ENCODE measurements at places on chromosomes 6 and 20.

DNA sequence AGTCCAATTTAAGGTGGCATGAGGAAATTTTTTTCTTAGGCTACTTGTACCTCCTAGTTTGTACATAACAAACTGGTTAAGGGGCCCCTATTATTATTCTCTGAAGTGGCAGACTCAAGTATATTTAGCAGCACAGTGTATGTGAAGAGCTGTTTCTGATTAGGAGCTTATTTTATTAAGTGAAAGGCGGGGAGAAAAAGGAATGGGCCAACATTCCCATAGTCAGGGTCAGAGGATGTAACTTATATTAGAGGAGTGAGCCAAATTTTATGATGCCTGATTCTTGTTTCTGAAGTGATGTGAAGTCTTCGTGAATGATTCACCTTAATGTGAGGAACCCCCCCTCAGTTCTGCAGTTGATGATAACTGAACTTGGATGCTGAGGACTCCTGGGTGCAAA, 2.8 kb downstream of the HECA start:
- no peak for DNase-seq

DNA sequence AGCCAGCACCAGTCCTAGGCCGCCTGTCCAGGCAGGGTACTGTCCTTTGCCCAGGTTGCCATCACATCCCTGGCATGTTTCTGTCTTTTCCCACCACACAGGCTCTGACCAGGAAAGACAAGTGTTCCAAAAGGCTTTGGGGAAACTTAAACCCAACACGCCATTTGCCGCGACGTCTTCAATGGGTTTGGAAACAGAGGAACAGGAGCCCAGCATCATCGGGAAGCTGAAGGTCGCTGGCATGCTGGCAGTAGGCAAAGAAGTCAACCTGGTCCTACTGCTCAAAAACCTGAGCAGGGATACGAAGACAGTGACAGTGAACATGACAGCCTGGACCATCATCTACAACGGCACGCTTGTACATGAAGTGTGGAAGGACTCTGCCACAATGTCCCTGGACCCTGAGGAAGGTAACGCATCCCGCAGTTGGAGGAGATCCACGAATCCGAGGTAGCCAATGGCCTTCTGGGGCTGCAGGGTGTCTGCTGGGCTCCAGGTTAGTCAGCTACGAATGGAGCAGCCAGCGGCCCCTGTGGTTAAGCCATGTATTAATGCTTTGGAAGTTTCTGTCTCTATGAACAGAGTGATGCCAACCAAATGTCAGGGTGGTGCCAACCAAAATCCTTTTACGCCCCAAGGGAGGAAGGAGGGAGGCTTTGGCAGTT, 36.2 kb downstream of the TGM3 start:
- no peak for DNase-seq

DNA sequence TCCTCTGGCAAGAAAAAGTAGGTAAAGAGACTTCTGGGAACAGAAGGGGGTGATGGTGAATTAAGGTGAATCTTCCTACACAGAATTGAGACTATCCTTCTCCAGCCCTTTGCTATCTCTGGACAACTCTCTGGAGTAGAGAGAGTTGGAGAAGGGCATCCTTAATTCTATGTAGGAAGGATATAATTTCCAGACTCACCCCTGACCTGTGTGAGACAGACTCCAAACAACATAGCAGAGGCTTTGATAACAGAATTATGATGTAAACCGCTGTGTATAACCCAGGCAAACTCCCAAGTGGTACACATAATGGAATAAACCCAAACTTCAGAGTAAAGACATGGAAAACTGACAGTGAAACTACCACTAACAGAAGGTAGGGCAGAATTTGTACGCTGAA, 186.5 kb downstream of the MEI4 start:
- DNase-seq, result no peak

DNA sequence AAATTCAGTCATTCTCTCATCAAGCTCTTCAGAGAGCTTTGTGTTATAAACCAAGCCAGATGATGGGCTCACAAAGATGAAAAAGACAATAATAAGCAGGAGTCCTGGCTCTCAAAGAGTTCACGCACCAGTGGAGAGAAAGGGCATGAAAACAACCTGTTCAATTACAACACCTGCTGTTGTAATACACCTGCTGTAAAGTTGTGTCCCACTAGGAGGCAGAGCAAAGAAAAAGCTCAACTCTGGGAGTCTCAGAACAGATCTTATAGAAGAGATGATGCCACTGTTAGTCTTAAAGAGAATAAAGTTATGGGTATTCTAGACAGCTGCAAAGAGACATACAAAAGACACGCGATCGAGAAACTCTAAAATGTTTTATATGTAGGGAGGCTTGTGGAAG, 100.6 kb downstream of the DCDC2 start:
- no peak for DNase-seq

- no peak for DNase-seq
These were observed 88.2 kb upstream of the ATXN1 start for GRCh38 chr6:16849280-16849987.

GRCh38 chr6:48568856-48569255, 457.9 kb upstream of the PTCHD4 start:
- no peak for DNase-seq

DNA sequence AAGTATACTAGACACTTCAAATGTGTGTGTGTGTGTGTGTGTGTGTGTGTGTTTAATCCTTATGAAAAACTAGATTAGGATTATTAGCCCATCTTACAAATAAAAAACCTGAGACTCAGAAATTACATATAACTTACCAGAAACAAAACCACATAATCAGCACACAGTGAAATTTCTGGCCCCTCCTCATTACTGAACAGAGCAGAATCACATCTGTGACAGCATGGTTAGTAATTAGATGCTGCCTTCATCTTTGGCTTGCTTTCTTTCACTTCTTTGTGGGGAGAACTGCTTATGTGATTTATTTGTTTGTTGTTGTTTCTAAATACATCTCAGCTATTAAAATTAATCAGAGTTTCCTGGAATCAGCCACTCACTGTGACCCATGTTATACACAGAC, 267.1 kb downstream of the TENT5A start:
- DNase-seq, result no peak

DNA sequence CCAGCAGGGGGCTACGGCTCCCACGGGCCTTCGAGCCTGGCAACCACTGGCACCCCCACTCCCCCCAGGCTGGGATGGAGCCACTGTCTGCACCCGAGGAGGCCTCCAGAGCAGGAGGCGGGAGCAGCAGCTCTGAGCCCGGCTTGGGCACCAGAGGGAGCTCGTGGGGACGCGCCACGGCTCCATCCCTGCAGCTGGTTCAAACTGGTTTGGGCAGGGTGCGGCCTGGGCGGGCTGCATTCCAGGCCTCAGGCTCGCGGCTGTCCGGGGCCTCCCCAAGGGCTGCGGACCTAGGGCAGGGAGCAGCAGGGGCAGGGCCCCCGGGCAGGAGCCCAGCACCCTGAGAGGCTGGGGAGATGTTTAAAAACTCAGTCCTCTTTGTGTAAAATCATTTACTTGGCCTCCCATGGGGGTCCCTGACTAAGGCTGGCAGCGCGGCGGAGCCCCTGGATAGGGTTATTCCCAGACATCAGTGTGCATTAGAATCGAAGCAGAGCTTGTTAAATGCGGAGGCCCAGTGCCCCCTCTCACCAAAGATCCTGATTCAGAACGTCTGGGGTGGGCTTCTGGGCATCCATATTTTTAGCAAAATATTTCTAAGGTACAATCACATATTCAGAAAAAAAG, 4.1 kb upstream of the BCAS4 start:
- DNase-seq, result peak; percentile 85

GRCh38 chr6:95248499-95248898, 328.8 kb upstream of the MANEA start:
- DNase-seq, result no peak

GRCh38 chr6:70651326-70651905, 16.3 kb upstream of the SMAP1 start:
- no peak for DNase-seq

DNA sequence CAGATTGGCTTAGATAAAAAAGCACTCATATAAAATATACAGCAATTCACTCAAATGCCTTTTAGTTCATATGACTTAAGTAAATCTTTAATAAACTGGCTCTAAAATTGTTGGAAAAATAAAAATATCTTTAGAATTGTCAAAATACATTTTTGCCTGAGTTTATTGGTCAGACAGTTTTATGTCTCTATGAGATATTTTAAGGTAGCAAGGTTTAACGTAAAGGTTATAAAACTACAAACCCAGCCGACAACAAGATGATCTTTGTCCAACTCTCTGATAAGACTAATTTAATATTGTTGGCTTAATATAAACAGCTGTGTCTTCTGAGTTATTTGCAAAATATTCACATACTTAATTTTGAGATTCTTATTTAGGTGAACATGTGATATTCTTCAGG, 39.5 kb downstream of the RNASET2 start:
- no peak for DNase-seq

DNA sequence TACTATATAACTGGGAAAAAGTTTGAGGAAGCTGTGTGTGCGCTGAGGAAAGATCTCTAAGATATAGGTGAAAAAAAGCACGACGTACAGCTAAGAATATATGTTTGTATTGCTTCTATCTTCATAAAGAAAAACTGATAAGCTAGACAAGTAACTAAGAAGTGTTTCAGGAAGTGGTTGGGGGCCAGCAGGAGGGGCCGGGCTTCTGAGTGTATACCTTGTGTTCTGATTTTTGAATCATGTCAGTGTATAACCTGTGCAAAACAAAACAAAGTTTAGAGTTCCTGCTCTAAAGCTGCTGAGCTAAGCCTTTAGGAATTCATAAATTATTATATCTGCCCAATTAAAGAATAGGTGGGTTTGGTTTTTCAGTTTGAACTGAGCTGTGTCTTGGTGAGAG, 7.9 kb upstream of the OSER1 start:
- DNase-seq, result no peak

GRCh38 chr6:48429610-48430009, 318.6 kb upstream of the PTCHD4 start:
- DNase-seq, result no peak

DNA sequence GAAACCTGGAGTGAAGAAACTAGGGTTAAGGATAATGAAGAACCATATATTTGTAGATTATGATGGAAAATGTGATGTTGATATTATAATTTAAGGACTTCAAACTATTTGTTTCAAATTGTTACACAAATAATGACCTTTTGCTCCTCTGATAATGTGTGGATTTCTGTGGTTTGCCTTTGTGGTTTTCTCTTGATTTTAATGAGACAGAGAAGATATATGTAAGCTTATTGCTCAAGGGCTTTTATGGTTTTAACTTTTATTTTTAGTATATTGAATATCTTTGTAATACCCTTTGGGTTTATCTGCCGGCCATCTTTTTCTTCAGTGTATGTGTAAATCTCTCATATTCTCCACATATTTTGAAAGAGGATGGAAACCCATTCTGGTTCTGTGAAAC, 362.3 kb downstream of the RIMS1 start:
- DNase-seq, result no peak
